ENCODE measurements at places on chromosomes 6 and 20. TPM values are rescaled to one million over a fixed set of nuclear protein-coding genes. Genes with fewer than 3 reads are reported as not detected.
A peak's percentile ranks its signal among the peaks of the same experiment; 100 is the strongest.

Gene ETV7
- total RNA-seq, result 0.86 TPM

Gene HLA-DQB1
- 6.9 TPM for total RNA-seq

Gene HCK
- total RNA-seq, result not detected

Gene MYBL2
- total RNA-seq, result 96.4 TPM

Gene AGER
- 16.4 TPM for total RNA-seq

Gene GPR31
- not detected for total RNA-seq

Gene MCM8
- 46.6 TPM for total RNA-seq

Gene MMP24
- total RNA-seq, result not detected

Gene CFB
- total RNA-seq, result 0.45 TPM

Gene RAB5IF
- 77.1 TPM for total RNA-seq

GRCh38 chr20:50317609-50318008 lies 127.0 kb downstream of the CEBPB start:
- no peak for DNase-seq
- no peaks in the 10 kb centered on the region for H3K36me3 ChIP-seq
- H3K27me3 ChIP-seq, result peaks cover 23% of the 10 kb centered on the region

DNA sequence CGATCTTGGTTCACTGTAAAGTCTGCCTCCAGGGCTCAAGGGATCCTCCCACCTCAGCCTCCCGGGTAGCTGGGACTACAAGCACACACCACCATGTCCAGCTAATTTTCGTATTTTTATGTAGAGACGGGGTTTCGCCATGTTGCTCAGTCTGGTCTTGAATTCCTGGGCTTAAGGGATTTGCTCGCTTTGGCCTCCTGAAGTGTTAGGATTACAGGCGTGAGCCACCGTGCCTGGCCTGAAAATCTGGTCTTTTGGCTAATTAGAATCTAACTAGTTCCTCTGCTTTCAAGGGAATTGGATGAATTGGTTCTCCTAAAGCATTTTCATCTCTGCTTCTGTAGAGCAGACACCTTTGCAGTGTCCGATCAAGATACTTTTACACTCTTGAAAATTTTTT lies 51.3 kb downstream of the NCOA3 start:
- no peak overlapping the region for H3K27ac ChIP-seq
- peaks cover 36% of the 10 kb centered on the region for H3K36me3 ChIP-seq
- H3K4me3 ChIP-seq, result no peak overlapping the region
- DNase-seq, result no peak
- H3K27me3 ChIP-seq, result no peaks in the 10 kb centered on the region

- H3K4me1 ChIP-seq, result no peaks in the 10 kb centered on the region
- no peak for DNase-seq
- H3K4me3 ChIP-seq, result no peak overlapping the region
- no peaks in the 10 kb centered on the region for H3K36me3 ChIP-seq
- no peaks in the 10 kb centered on the region for H3K27me3 ChIP-seq
Measured at GRCh38 chr20:10774357-10774943, 100.7 kb upstream of the JAG1 start.

DNA sequence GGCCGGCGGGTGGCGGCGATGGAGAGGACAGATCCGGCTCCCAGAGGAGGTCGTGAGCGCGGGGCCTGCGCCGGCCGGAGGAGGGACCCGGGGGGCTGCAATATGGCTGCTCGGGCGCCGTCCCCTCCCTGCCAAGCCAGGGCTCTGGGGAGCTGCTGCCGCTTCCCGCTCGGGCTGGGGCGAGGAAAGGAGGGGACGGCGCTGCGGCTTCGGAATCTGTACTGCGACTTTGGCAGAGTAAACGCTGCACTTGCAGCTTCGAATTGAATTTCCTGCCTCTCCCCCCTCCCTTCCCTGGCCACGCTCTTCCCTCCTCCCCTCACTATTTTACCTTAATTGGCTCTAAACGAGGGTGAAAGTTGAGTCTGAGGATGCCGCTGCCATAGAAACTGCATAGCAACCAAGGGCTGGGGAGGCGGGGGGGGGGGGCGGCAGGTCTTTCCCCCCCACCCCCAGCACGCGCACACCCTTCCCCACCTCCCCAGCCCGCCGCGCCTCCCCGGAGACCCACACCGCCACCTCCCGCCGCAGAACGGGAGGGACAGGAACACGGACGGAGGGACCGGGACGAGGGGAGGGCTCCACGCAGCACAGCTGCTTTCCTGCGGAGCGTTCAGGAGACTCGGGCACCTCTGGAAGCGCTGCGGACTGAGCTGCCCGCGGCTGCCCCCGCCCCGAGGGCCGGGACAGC lies 93.9 kb downstream of the RNASET2 start:
- H3K27me3 ChIP-seq, result peaks cover 15% of the 10 kb centered on the region
- no peak overlapping the region for H3K27ac ChIP-seq
- peak; percentile 26 for DNase-seq
- no peaks in the 10 kb centered on the region for H3K36me3 ChIP-seq

DNA sequence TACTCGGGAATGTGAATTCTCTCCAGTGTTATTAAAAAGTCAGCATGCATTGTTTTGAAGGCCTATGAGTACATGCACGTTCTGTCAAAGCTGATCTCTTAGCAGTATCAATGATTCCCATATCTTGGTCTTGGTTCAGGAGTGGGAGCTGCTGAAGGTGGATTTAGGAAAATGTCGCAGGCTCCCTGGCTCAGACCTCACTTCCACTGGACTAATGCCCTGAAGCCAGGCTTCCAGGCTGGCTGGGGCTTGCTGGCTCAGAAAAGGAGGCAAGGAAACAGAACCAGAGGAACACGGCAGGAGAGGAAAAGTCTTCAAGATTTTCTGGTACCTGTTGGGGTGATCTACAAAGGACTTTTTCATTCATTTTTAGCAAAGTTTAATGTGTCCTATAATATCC lies 81.6 kb downstream of the OLIG3 start:
- no peaks in the 10 kb centered on the region for H3K36me3 ChIP-seq
- peaks cover 10% of the 10 kb centered on the region for H3K4me1 ChIP-seq
- H3K27me3 ChIP-seq, result no peaks in the 10 kb centered on the region
- no peak overlapping the region for H3K27ac ChIP-seq
- DNase-seq, result no peak

DNA sequence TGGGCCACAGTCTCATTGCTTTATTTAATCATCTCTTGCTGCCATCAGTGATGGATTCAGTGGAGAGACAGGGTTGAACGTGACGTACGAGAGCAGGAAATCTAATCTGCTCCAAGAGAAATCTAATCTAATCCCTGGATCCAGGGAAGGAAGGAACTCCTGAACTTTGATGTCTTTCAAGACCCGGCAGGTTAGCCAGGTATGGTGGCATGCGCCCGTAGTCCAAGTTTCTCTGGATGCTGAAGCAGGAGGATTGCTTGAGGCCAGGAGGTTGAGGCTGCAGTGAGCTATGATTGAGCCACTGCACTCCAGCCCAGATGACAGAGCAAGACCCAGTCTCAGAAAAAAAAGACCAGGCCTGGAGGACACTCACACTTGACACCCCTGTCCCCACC lies 11.4 kb upstream of the PGC start:
- H3K27me3 ChIP-seq, result peaks cover 5% of the 10 kb centered on the region
- H3K27ac ChIP-seq, result no peak overlapping the region
- no peaks in the 10 kb centered on the region for H3K4me1 ChIP-seq
- no peak for DNase-seq
- H3K36me3 ChIP-seq, result no peaks in the 10 kb centered on the region

GRCh38 chr6:42403831-42404230 lies 47.9 kb downstream of the TRERF1 start:
- DNase-seq, result no peak
- H3K4me1 ChIP-seq, result peaks cover 66% of the 10 kb centered on the region
- H3K36me3 ChIP-seq, result no peaks in the 10 kb centered on the region
- no peak overlapping the region for H3K4me3 ChIP-seq

- no peak overlapping the region for H3K27ac ChIP-seq
- no peaks in the 10 kb centered on the region for H3K36me3 ChIP-seq
- no peaks in the 10 kb centered on the region for H3K27me3 ChIP-seq
Measured at GRCh38 chr6:69086689-69087088, 451.6 kb downstream of the ADGRB3 start.

GRCh38 chr6:14621518-14621917 lies 503.9 kb downstream of the CD83 start:
- H3K4me1 ChIP-seq, result peaks cover 15% of the 10 kb centered on the region
- H3K27ac ChIP-seq, result no peak overlapping the region
- DNase-seq, result no peak
- H3K4me3 ChIP-seq, result no peak overlapping the region
- H3K27me3 ChIP-seq, result no peaks in the 10 kb centered on the region

- no peak for DNase-seq
- no peaks in the 10 kb centered on the region for H3K4me1 ChIP-seq
- no peaks in the 10 kb centered on the region for H3K36me3 ChIP-seq
- no peak overlapping the region for H3K4me3 ChIP-seq
- H3K27ac ChIP-seq, result no peak overlapping the region
- H3K27me3 ChIP-seq, result peaks cover 18% of the 10 kb centered on the region
Measured at GRCh38 chr20:8095648-8096572, 36.2 kb upstream of the PLCB1 start.

DNA sequence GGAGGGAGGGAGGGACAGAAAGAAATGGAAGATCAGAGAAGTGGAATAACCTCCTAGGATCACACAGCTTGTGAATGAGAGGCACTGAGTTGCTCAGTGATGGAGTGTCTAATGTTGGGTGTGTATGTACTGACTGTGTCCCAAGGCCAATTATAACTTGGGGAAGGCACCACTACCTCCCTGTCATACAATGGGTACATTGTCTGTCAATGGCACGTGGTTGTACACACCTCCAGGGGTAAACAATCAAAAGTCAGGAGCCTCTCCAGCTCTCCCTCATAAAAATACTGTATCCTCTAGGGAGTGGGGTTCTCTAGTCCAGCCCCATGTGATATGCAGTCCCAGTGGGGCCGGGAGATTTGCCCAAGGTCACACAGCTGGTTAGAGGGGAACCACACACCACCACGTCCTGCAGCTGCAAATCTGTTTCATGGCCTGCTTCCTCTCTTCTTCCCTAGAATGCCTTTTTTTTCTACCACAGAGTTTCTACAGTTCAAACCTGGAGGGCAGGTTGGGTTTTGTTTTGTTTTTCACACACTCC lies 112.5 kb downstream of the SNX5 start:
- H3K27me3 ChIP-seq, result peaks cover 4% of the 10 kb centered on the region
- no peaks in the 10 kb centered on the region for H3K36me3 ChIP-seq
- DNase-seq, result peak; percentile 29
- peaks cover 28% of the 10 kb centered on the region for H3K4me1 ChIP-seq
- no peak overlapping the region for H3K4me3 ChIP-seq

DNA sequence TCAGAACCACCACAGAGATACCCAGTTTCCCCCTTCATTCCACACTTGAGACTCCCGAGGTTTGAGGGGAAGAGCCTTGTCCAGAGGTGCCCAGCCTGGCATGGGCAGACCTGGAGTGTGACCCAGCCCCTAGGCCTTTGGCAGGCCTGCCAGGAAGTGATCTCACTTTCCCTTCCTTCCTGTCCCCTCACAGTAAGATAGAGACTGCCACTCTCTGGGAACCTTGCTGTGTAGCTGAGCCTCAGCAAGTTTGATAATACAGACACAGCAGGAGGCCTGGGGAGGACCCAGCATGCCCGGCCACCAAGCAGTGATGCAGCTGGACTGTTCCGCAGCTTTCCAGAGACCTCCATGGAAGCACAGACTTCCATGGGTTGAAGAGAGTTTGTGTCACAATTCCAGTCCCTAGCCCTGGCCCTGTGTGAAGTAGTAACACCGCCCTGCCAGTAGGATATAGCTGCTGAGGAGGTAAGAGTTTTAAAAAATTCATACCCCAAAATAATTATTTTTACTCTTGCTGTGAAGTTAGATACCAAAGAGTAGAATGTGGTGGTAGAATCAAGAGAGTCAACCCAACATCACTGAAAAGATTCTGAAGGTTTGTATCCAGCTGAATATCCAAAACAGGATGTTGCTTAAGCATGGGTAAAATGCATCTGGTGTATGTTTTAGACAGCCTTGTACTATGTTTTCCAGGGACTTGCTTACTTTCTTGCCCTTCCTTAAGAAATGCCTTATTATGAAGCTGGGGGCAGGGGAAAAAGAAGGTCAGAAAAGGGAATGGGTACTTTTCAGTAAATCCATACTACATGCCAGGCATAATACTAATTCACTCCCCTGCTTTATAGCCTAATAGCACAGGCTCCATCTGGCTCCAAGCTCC lies 16.3 kb downstream of the PKIG start:
- H3K27me3 ChIP-seq, result no peaks in the 10 kb centered on the region
- no peaks in the 10 kb centered on the region for H3K36me3 ChIP-seq
- DNase-seq, result peak; percentile 24
- peak overlapping the region; percentile 66 for H3K4me3 ChIP-seq

DNA sequence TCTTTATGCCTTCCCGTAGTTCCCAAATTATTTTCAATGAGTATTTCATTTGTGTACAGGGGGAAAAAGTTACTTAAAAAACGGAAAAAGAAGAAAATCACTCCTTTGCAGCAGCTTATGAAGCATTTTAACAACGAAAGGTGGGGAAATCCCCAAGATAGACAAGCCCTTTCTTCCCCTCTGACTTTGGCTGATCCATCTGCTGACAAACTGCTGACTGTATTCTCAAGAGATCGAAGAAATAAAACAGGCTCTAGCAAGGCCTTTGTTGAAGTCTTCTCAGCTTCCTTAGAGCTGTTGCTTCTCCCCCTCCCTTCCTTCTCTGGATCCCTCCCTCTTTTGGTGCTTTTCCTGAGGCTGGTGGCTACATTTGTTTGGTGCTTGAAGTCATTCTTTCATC lies 325.2 kb downstream of the NRN1 start:
- no peak for DNase-seq
- H3K27me3 ChIP-seq, result no peaks in the 10 kb centered on the region
- H3K4me3 ChIP-seq, result no peak overlapping the region
- H3K4me1 ChIP-seq, result peaks cover 17% of the 10 kb centered on the region
- H3K36me3 ChIP-seq, result peaks cover 12% of the 10 kb centered on the region
- no peak overlapping the region for H3K27ac ChIP-seq

DNA sequence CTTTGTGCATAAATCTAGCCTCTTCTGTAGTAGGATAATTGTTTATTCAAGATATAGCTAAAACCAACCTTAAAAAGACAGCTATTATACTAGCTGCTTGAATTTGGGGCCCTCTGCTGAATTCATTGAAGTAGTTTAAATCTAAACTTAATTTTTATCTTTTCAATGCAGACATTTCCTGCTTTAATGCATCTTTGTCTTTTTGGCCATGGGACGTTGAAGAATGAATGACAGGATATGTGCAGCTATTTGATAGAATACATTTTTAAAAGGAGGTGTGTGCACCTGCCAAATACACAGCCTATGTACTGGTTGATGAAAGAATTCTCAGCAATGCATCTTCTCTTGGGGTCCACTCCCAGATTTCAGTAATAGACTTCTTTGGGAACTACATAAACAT lies 524.9 kb downstream of the PHF3 start:
- no peak overlapping the region for H3K27ac ChIP-seq
- no peaks in the 10 kb centered on the region for H3K27me3 ChIP-seq
- H3K4me1 ChIP-seq, result no peaks in the 10 kb centered on the region
